GM12891 (cell line): ENCODE measurements at places on chromosomes 1 and 21.

DNA sequence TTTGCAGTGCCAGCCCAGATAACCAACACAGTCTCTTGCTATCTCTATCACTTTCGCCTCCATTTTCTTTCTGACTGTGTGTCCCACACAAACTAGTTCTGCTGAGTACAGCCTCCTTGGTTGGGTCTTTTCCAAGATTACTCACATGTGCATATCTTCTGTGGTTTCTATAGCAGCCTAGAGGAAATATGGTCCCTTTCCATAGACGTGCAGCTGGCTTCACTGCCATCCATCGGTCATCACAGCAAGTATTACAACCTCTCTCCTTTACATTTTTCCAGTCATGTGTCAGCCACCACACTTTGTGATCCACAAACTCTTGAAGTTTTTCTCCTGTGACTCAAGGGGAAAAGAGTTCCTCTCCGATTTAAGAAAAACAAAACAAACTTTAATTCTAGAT lies 893.4 kb upstream of the ADGRL4 start:
- no peak for DNase-seq

GRCh38 chr1:93692983-93693591 lies 11.4 kb upstream of the BCAR3 start:
- peak; percentile 27 for DNase-seq

GRCh38 chr1:9106286-9106685 lies 22.6 kb downstream of the GPR157 start:
- DNase-seq: no peak

GRCh38 chr1:31135973-31136600 lies 70.6 kb upstream of the PUM1 start:
- no peak for DNase-seq

- peak; percentile 84 for DNase-seq
Observed at GRCh38 chr1:226702957-226703831, 35.9 kb downstream of the ITPKB start.

DNA sequence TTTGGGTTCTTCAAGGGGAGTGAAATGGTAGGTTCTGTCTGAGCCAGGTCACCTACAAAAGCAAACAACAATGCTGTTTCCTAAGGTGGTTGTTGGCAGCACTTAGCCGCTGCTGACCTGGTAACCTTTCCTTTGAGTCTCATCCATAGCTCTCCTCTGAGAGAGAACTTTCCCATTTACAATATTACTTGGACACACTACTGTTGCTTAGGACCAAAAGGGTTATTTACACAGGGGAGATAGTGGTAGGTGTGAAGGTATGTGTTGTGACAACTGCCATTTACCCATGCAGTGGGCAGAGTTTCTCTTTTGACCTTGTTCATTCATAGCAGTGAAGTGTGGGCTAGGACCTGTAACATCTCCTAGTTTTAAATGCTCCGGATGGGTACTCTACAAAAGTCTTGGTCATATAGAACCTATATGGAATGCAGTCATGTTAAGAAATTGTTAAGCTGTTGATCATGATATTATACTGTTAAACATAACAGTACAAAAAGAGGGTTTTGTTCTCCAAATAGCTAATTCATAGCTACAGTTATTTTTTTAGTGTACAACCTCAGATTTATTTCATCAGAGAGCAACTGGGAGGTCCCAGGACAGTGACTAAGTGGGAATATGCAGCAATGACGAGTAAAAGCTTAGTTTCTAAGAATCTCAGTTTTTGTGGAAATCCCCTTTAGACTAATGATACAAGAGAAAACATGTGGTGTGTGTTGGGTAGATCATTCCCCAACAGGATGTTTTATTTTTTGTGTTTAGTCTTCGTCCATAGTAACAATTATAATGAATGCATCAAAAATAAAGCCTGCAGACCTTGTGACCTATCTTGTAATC lies 219.7 kb downstream of the NFIA start:
- no peak for DNase-seq

DNA sequence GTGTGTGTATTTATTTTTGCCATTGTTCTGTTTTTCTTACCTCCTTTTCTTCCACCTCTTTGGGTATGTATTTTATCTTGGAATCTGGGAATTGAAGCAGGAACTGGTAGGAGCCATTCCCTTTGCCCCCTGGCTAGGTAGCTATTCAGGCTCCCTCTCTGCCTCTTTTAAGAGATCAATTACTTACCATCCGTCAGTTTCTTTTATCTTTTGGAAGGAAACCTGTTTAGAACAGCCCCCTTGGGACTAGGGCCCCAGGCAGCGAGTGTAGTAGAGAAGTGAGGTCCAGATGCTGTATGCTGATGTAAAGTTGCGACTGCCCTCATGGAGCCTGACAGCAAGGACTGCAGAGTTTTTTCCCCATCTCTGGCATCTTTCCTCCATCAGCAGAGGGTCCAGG lies 41.6 kb downstream of the KIRREL1 start:
- no peak for DNase-seq

GRCh38 chr1:15810073-15810472 lies 2.6 kb upstream of the UQCRHL start:
- no peak for DNase-seq

DNA sequence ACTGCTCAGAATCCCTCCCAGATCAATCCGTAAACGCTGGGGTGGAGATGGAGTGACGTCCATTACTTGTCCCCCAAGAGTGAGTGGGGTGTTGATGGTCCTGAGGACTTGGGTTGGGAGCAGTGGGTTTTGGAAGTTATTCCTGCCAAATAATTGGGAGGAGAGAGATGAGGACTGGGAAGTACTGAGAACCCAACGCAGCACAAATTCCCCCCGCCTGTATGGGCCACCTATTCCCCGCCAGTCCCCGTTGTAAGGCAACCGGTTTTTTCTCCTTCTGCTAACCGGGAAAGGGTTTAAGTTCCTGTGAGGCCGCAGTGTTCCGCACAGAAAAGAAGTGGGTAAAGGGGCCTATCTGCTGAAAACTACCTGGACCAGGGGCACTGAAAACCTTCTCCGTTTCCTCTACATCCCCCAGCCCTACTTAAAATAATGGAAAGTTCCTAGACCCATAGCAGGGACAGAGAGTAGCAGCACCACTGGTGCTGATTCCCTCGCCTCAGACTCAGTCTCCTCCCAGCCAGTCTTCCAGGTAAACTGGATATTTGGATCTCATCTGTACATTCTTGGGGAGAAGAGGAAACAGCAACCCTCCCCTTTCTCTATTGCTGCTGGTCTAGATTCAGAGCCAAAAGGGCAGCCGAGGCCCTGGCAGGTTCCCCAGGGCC lies 738 bp downstream of the LURAP1 start:
- DNase-seq: no peak

DNA sequence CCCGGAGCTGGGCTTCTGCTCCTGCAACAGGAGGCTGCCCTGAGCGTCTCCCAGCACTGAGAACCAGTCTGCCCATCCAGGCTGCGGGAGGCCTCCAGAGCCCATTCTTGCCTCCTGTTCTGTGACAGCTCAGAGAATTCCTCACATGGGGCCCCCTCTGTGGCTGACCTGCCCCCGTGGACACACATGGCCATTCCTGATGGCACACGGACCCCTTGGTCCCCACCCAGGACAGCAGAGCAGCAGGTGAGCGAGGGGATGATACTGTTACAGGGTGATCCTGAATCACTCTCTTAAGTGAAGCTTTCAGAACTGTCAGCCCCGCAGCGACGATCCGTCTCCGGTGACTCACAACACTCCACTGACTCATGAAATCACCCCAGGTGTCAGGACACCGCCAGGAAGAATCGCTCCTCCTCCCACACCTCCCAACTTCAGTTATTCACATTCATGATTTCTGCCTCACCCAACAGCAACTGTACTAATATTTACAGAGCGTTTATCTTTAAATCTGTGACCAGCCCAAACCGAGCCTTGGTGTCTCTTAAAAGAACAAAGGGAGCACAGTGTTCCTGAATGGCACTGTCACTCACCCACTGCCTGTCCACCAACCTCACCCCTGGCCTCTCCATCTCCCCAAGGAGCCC lies 22.5 kb downstream of the CHD5 start:
- no peak for DNase-seq

DNA sequence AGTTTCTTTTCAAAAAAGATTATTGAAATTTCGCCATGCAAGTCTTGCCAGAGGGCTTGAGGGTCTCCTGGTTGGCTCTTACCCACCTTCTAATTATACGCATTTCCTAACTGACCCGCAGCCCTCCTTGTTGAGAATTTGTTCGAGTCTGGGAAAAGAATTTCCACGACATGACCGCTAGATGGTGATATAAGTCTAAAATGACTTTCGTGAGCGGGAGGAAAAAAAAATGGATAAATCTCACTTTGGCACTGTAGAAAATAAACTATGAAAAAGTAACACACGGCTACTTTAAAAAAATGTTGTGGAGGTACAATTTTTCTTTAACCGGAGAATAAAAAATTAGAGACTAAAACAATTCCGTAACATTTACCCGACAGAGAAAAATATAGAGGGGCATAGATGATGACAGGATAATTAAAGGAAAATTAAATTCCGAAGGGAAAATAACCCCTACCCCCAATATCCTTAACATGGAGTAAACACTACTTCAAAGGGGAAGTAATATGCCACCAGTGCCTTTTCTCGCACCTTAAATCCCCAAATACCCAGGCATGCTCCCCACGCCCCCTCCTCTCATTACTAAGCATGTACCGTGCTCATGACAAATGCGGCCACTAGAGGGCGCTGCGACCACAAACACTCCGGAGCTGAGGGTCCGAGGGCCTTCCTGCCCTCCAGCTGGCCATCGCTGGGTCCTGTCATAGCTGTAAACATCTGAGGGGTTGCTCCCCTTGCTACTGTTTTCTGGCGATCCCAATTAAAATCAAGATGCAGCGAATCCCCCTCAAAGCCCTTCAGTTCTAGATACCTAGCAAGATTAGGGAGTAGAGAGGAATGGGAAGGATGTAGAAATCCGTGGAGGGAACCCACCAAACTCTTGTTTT lies 266.9 kb downstream of the ASTN1 start:
- DNase-seq: peak; percentile 29

- no peak for DNase-seq
Observed at GRCh38 chr1:147492207-147492606, 49.1 kb upstream of the BCL9 start.

GRCh38 chr1:65541865-65542264 lies 121.4 kb downstream of the LEPR start:
- DNase-seq: no peak

DNA sequence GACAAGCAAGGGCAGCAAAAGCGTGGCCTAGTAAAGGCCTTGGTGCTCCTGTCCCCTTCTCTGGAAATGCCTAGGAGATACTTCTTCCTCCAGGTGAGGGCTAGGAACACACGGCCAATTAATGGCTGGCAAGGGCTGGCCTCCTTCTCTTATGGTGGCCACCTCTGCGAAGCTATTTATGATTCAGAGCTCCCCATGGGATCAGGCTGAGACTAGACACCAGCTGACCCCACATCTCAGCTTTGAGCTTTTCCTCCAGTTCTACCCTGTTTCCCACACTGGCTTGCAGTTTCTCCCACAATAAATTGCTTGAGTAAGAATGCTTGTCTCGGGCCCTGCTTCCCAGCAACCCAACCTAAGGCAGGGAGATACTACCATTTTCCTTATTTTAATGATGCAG lies 53.7 kb downstream of the CAMK2N1 start:
- no peak for DNase-seq

DNA sequence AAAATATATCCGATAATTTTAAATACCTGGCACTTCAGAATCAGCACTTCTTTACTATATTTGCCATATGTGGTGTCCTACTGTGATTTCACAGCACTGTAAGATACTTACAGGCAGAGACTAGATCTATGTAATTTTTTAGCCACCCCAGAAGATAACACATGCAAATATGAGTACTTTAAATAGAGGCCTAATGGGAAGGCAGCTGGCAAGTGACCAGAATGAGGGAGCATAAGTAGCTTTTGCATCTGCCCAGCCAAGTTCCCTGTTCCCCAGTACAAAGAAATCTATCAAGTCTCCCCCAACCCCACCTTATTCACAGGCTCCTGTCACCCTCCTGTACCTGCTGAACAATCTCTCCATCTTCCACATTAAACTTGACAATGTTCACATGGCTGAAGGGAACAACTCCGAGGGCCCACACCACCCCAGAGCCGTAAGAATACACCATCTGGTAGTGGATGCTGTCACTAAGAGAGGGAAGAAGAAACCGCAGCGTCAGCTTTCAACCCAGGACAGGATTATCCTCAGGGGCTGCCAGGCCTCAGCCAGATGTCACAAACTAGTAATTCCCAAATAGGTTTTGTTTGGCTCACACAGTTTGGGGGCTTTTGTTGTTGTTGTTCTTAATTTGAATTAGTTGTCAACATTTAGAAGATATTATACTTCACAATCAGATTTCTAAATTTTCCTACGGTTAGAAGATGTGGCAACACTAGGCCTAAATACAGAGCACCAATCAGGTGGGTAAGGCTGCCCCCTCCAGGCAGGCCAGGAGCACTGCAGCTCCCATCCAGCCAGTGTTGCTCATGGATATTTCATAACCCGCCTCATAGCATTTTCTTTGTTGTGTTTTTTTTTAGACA lies 10.4 kb downstream of the EMC1 start:
- peak; percentile 55 for DNase-seq

DNA sequence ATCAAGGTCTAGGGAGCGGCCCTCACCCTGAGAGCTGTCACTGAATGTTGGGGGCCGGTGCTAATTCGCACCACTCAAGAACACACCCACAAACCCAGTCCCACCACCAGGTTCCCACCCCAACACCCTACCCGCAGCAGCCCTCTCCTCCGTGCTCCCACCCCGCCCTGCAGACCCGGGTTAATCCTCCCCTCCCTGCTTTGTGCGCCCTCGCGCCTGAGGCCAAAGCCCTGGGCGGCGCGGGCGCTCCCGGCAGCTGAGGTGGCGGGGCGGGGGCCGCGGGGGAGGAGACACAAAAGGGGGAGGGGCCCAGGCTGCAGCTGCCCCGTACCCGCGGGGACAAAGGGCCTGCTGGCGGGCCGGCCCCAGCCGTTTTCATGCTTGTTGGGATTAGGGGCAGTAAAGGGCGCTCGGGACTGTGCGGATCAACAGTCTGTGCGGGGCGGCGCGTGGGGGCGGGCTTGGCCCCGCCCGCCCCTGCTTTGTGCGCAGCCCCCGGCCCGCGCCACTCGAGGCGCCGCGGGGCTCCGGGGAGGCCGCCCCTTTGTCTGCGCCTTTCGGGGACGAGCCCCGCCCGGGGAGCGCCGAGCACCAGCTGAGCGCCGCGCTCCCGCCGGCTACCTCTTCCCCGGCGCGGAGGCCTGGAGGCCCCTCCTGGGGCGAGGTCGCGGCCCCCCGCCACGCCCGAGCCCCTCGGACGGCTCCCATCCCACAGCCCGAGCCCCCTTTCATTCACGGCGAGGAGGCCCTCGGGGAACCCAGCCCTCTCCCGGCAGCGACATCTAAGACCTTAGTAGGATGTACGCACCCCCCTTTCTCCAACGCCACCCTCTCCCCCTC lies 10.9 kb downstream of the C1orf216 start:
- DNase-seq: peak; percentile 66

GRCh38 chr21:34372321-34372720 lies 3.0 kb upstream of the SMIM11 start:
- no peak for DNase-seq

- peak; percentile 42 for DNase-seq
Observed at GRCh38 chr1:211259638-211260126, 516 bp downstream of the RCOR3 start.

GRCh38 chr1:111618961-111619634 lies 491 bp upstream of the RAP1A start:
- no peak for DNase-seq

DNA sequence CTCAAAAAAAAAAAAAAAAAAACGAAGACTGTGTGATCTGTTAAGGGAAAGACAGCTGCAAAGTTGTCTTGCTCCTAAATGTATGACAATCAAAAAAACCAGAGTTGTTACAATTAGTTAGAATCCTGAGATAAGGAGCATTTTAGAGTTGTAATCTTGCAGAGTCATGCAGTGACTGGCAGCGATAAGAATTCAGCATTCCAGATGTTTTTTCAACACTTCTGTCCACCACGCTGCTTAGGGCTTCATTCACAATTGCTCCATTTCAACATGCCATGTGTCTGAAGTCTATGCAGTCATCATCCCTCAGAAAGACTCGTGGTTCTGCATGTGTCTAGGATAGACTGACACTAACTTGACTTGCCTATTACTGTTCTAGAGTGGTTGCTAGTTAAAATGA lies 102.4 kb upstream of the BACE2 start:
- no peak for DNase-seq
